ENCODE measurements at places on chromosomes 4 and X.

GRCh38 chr4:16194214-16194613 lies 32.1 kb downstream of the TAPT1 start:
- DNase-seq = no peak

GRCh38 chr4:107719207-107719921 lies 670 bp downstream of the PAPSS1 start:
- DNase-seq = no peak

DNA sequence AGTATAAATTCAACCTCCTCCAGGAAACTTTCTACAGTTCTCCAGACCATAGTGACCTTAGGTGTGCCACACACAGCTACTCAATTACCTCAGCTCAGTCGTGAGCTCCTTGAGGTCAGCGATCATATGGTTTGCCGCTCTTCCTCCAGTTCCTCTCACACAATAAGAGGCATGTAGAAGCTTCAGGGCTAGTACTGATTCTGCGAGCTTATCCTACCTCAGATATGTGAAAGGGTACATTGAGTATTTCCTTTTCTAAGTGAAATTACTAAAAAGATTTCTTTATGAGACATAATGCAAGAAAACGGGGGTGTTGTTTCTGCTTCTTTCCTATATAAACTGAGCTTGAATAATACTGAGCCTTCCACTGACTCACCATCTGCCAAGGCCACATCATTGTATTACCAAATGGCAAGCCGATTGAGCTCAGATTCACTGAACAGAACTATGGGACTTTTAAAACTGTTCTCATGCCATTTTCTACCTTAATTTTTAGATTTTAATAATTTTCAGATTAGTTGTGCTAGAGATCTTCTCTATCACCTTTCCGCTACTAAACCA lies 183.1 kb downstream of the HS6ST2 start:
- no peak for DNase-seq

DNA sequence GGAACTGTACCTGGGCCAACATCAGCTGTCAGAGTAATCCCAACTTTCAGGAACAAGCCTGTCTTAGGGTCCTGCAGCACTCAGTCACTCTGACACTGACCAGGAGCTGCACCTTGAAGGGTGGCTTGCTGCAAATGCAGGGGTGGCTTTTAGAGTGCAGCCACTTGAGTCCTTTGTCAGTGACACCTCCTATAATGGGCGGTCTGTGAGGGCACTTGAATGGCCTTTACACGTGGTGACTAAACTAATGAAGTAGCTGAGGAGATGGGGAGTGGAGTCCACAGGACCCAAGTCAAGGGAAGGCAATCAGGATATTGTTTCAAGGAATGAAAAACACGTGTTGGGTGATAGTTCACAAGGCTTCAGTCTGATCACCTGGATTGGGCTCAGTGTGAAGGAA lies 11.1 kb upstream of the LNX1 start:
- no peak for DNase-seq

DNA sequence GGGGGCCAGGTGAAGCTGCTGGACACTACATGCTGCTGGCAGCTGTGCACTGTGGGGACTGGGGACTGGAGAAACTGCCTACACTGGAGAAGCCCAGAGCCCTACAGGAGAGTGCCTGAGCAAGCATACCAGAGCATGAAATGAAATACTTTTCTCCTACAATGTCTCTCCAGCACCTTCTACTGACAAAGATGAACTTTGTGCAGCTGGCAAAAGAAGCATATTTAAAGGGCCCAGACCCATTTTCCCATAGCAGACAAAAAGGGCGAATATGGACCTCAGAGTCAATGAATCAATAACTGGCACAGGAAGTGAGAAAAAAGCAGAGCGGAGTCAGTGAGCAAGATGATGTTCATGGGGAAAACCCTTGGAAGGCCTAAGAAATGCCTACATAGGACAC lies 30.9 kb upstream of the GK start:
- DNase-seq = no peak

GRCh38 chr4:14767142-14767541 lies 235.1 kb upstream of the CPEB2 start:
- DNase-seq = no peak

- no peak for DNase-seq
Observed at GRCh38 chr4:176149680-176150355, 45.6 kb downstream of the SPATA4 start.
